ENCODE measurements at places on chromosomes 16 and 17.

GRCh38 chr17:3845291-3845620 lies 790 bp downstream of the NCBP3 start:
- DNase-seq: peak; percentile 8

- no peak for DNase-seq
Observed at GRCh38 chr17:76004750-76005262, 4.2 kb downstream of the CDK3 start.

DNA sequence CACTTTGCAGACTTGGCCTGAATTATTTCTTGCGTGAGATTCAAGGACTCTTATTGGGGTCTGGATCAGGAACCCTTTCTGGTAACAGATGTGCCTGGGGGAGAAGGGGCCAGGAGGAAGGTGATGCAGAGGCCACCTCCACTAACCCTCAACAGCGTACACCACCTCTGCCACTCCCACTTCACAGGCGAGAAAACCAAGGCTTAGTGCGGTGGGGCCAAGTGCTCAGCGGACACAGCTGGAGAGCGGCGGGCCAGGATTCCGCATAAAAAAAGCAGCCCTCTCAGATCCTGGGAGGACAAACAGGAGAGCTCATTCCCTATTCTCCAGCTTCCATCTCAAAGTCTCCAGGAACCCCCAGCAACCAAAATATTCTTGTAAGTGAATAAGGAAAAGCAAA lies 51.4 kb downstream of the SLC7A5 start:
- DNase-seq: no peak

- DNase-seq: no peak
Observed at GRCh38 chr17:68491381-68492231, 20.6 kb upstream of the PRKAR1A start.

- no peak for DNase-seq
Observed at GRCh38 chr17:75238020-75238580, 23.3 kb downstream of the GGA3 start.

DNA sequence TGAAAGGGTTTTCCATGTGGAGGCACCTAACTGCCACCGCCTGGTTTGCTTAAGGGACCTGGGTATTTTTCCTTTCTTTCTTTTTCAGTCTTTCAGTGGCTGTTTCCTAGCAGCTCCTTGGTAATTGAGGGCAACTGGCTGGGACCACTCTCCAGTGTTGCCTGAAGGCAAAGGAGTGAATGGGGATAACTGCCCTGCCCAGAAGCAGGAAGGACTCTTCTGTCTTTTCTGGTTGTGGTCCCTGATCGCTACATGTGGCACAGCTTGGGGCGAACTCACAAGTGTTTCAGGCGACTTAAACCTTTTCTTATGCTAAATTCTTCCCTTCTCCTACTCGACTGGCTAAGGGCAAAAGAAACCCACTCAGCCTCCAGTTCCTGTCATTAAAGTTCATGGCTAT lies 10.1 kb upstream of the TMEM98 start:
- DNase-seq: no peak

- DNase-seq: no peak
Observed at GRCh38 chr16:15564604-15565339, 78.2 kb downstream of the MARF1 start.

DNA sequence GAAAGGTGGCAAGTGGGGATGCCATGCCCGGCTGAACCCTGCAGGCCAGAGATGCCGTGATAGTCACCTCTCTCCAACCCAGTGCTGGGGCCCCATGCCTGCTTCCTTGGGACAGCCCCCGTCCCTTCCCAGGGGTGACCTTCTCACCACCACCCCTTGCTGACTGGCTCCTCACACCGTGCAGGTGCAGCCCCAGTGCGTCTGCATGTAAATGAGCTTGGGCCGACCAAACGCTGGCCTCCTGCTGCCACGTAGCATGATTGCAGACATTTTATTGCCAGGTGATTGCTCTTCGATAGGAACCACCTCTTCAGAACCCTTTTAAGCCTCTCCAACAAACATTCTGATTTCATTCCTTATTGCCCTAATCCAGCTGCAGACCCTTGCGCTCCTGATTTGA lies 32.5 kb downstream of the ASIC2 start:
- no peak for DNase-seq

Measured in stimulated activated CD8-positive, alpha-beta memory T cell treated with anti-CD3 and anti-CD28 coated beads, Interleukin-15, amount 100 ng/mL, for 24 hours (primary cell).